ENCODE measurements at places on chromosomes 7 and 10.

DNA sequence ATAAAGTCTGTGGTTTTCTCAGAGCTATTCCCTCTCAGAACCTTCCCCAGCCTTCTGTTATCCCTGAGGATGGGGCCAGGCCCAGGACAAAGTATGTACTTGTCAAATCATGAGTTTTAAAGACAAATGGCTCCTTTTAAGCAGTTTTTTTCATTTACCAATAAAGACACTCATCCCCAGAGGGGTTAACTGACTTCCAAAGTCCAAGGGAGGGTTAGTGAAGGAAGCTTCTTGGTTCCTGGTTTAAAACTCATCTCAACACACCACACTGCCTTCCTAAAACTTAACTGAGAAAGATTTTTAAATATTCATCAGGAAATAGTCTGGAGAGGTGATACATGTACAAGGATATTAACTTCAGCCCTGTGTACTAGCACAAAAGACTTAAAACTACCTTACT lies 15.9 kb downstream of the NMT2 start:
- H3K27me3 ChIP-seq = no peaks in the 10 kb centered on the region
- no peak for DNase-seq
- no peak overlapping the region for H3K27ac ChIP-seq
- H3K4me1 ChIP-seq = no peaks in the 10 kb centered on the region
- H3K4me3 ChIP-seq = no peak overlapping the region
- H3K36me3 ChIP-seq = no peaks in the 10 kb centered on the region

DNA sequence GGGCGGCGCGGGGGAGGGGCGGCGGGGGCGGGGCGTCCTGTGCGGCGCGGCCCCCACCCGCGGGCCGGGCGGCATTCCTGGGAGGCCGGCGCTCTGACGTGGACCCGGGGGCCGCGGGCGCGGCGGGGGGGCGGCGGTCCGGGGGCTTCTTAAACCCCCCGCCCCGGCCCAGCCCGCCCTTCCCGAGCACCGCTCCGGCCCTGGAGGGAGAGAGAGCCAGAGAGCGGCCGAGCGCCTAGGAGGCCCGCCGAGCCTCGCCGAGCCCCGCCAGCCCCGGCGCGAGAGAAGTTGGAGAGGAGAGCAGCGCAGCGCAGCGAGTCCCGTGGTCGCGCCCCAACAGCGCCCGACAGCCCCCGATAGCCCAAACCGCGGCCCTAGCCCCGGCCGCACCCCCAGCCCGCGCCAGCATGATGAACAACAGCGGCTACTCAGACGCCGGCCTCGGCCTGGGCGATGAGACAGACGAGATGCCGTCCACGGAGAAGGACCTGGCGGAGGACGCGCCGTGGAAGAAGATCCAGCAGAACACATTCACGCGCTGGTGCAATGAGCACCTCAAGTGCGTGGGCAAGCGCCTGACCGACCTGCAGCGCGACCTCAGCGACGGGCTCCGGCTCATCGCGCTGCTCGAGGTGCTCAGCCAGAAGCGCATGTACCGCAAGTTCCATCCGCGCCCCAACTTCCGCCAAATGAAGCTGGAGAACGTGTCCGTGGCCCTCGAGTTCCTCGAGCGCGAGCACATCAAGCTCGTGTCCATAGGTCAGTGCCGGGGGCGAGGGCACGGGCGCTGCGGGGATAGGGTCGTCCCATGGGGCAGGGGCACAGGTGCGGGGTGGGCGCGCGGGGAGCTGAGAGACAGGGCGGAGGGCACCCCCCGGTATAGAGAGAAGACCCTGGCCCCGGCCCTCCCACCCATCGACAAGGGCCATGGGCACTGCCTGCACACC lies at the start of gene FLNC:
TSS of gene FLNC (plus strand) at position 176 of the 947 bp plus-strand sequence. CDS start at position 408, 232 bp downstream.
- H3K27me3 ChIP-seq = peaks cover 22% of the 10 kb centered on the region
- H3K4me1 ChIP-seq = peaks cover 6% of the 10 kb centered on the region
- no peak within 1 kb of the TSS for H3K4me3 ChIP-seq
- H3K36me3 ChIP-seq = no peaks in the 10 kb centered on the region

GRCh38 chr7:89129600-89130375 lies 334.3 kb upstream of the TEX47 start:
- H3K4me3 ChIP-seq = no peak overlapping the region
- H3K36me3 ChIP-seq = no peaks in the 10 kb centered on the region
- H3K27me3 ChIP-seq = no peaks in the 10 kb centered on the region

GRCh38 chr10:13239923-13240322 lies 5.7 kb upstream of the UCMA start:
- H3K4me3 ChIP-seq = no peak overlapping the region
- DNase-seq = no peak
- H3K4me1 ChIP-seq = no peaks in the 10 kb centered on the region
- H3K36me3 ChIP-seq = no peaks in the 10 kb centered on the region
- no peaks in the 10 kb centered on the region for H3K27me3 ChIP-seq

DNA sequence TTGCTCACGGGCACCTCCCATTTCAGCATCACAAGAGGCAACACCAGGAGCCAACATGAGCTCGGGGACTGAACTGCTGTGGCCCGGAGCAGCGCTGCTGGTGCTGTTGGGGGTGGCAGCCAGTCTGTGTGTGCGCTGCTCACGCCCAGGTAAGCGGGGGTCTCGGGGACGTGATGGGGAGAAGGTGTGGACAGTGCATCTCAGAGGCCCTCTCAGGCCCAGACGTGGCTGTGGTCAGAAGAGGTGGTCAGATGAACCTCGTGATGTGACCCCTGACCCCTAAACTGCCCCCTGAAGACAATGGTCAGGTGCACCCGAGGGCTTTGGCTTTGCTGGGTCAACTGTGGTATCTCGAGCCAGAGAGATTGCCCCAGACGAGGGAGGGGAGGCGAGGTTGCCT lies 6.1 kb downstream of the LAT2 start:
- H3K4me3 ChIP-seq = no peak overlapping the region
- H3K27ac ChIP-seq = no peak overlapping the region
- no peaks in the 10 kb centered on the region for H3K36me3 ChIP-seq
- DNase-seq = no peak
- H3K4me1 ChIP-seq = no peaks in the 10 kb centered on the region
- H3K27me3 ChIP-seq = no peaks in the 10 kb centered on the region

- peak overlapping the region; percentile 2 for H3K27ac ChIP-seq
- no peaks in the 10 kb centered on the region for H3K27me3 ChIP-seq
- H3K36me3 ChIP-seq = no peaks in the 10 kb centered on the region
- peaks cover 6% of the 10 kb centered on the region for H3K4me1 ChIP-seq
- DNase-seq = peak; percentile 69
Observed at GRCh38 chr7:95476904-95477594, 8.7 kb upstream of the ASB4 start.

GRCh38 chr10:51706225-51706624 lies 6.8 kb upstream of the CSTF2T start:
- no peak overlapping the region for H3K4me3 ChIP-seq
- H3K4me1 ChIP-seq = peaks cover 15% of the 10 kb centered on the region
- DNase-seq = peak; percentile 96
- H3K27ac ChIP-seq = peak overlapping the region; percentile 56
- H3K27me3 ChIP-seq = no peaks in the 10 kb centered on the region

DNA sequence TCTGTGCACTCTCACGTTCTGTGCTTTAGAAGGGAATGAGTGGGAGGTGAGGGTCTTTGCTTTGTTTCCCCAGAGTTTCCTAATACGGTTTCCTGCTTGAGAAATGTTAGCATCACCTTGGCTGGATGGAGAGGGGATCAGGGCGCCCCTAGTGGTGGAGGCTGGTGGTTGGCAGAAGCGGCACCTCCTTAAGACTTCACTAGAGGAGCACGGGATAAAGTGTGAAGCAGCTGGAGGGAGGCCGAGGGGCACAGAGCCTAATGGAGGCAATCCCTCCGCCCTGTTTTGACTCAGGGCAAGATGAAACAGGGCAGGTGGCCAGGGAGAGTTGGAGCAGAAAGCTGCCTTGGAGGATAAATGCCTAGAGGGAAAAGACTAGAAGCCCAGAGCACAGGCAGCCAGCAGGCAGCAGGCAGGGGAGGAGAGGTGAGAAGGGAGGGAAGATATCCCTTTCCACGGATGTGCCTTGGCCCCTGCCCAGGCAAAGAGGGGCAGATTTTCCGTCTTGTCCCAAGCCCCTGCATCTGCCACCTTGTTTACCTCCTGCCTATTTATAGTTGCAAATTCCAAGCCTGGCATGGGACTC lies 56.0 kb upstream of the BTRC start:
- H3K4me3 ChIP-seq = no peak overlapping the region
- H3K36me3 ChIP-seq = no peaks in the 10 kb centered on the region
- no peaks in the 10 kb centered on the region for H3K27me3 ChIP-seq
- H3K27ac ChIP-seq = no peak overlapping the region
- H3K4me1 ChIP-seq = no peaks in the 10 kb centered on the region

DNA sequence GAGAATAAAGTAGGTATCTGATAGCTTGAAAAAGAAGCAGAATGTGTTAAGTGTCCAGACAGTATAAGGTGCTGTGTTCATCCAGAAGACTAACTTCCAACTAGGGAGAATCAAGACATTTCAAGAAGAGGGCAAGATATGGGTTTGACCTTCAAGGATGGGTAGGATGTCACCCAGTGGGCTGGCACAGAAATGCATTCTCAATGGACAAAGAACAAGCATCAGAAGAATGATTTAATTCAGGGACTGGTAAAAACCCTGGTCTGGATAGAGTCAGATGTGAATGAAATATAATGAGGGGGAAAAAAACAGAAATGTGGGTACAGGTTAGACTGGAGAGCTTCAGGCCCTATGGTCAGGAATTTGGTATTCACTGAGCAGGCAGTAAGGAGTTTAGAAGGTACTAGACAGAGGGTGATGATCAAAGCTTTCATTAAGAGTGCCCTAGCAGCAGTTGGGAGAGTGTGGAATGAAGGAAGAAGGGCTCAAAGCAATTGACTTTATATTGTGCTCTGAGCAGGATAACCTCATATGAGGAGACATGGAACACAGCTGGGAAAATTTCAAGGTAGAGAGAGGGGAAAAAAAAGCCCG lies 180.7 kb upstream of the ANK3 start:
- H3K27me3 ChIP-seq = no peaks in the 10 kb centered on the region
- H3K4me1 ChIP-seq = peaks cover 6% of the 10 kb centered on the region
- H3K4me3 ChIP-seq = no peak overlapping the region
- H3K27ac ChIP-seq = no peak overlapping the region

DNA sequence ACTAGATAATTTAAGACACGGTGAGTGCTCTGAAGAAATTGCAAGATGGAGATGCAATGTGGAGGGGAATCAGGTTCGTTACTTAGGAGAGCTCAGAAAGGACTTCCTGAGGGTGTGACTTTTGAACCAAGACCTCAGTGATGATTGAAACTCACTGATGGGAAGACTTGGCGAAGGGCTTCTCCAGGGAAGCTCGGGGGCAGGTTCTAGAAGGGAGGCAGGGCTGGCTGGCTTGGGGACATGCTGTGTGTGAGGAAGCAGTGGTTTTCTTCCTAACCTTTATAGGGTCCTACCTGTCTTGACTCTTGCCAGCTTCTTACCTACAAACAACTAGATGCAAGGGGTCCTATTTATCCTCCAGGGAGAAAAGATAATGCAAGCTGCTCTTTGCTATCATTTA lies 637.9 kb downstream of the ACTR3B start:
- no peaks in the 10 kb centered on the region for H3K4me1 ChIP-seq
- no peaks in the 10 kb centered on the region for H3K36me3 ChIP-seq
- H3K27ac ChIP-seq = no peak overlapping the region
- H3K4me3 ChIP-seq = no peak overlapping the region
- no peak for DNase-seq
- no peaks in the 10 kb centered on the region for H3K27me3 ChIP-seq

- H3K4me3 ChIP-seq = no peak overlapping the region
- H3K36me3 ChIP-seq = no peaks in the 10 kb centered on the region
- H3K4me1 ChIP-seq = no peaks in the 10 kb centered on the region
- no peak for DNase-seq
- H3K27ac ChIP-seq = no peak overlapping the region
- no peaks in the 10 kb centered on the region for H3K27me3 ChIP-seq
Observed at GRCh38 chr7:151963895-151964870, 7.9 kb downstream of the GALNTL5 start.

GRCh38 chr10:29256019-29256418 lies 32.9 kb upstream of the LYZL1 start:
- no peak overlapping the region for H3K4me3 ChIP-seq
- H3K4me1 ChIP-seq = no peaks in the 10 kb centered on the region
- H3K27ac ChIP-seq = no peak overlapping the region
- no peaks in the 10 kb centered on the region for H3K27me3 ChIP-seq
- no peak for DNase-seq
- no peaks in the 10 kb centered on the region for H3K36me3 ChIP-seq

DNA sequence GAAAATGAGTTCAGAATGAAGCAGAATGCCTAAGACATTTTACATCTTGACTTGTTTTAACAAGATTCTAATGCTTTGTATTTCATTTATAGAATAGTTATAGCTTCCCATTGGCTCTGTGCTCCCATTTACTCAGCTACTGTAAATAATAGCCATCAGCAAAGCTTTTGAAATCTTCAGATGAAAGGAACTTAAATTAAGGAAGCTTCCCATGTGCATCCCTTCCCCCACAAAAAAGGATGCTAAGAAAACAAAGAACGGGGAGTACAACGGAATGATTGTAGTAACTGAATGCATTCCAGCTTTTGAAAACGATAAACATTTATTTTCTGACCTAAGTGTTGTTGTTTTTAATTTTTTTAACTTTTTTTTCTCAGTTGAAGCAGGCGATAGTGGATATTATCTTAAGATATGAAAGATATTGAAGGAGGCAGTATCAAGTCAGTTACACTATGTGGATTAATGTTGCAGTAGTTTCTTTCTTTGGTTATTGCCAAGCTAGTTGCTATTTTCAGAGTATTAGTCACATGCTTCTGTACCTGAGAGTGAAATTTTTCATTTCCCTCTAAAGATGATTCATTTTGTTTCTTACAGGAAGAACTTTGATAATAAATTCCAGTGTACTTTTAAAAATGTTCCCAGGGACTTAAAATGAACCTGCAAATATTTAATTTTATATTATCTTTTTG lies 129.2 kb downstream of the KCND2 start:
- DNase-seq = no peak
- H3K27me3 ChIP-seq = no peaks in the 10 kb centered on the region
- no peak overlapping the region for H3K27ac ChIP-seq
- no peaks in the 10 kb centered on the region for H3K4me1 ChIP-seq
- H3K4me3 ChIP-seq = no peak overlapping the region

DNA sequence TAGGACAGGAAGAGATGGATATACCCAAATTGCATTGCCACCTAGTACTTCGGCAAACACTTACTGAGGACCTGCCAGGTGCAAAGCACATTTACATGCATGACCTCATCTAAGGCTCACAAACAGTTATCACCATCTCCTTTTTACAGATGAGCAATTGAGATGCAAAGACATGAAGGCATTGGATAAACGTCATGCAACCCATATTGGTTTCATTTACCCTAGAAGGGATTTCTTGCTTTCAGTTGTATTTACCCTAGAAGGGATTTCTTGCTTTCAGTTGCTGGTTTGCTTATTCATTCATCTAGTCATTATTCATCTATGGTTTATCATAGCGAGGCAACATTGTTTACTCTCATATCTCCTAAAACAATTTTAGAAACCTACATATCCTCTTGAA lies 52.2 kb downstream of the STEAP1B start:
- H3K27ac ChIP-seq = no peak overlapping the region
- no peaks in the 10 kb centered on the region for H3K27me3 ChIP-seq
- no peaks in the 10 kb centered on the region for H3K4me1 ChIP-seq
- H3K4me3 ChIP-seq = no peak overlapping the region
- H3K36me3 ChIP-seq = no peaks in the 10 kb centered on the region
- DNase-seq = no peak

GRCh38 chr10:14876764-14877163 lies 1.9 kb upstream of the SUV39H2 start:
- H3K4me1 ChIP-seq = peaks cover 33% of the 10 kb centered on the region
- DNase-seq = no peak
- no peaks in the 10 kb centered on the region for H3K36me3 ChIP-seq
- no peaks in the 10 kb centered on the region for H3K27me3 ChIP-seq
- H3K27ac ChIP-seq = no peak overlapping the region
- no peak overlapping the region for H3K4me3 ChIP-seq
